SIG-M5 (cell line): ENCODE measurements at places on chromosomes 2 and 18.

GRCh38 chr2:25050128-25050527 lies 8.3 kb downstream of the EFR3B start:
- DNase-seq = no peak

- DNase-seq = no peak
These were observed 276.2 kb upstream of the HNRNPA3 start for GRCh38 chr2:176936410-176936809.

GRCh38 chr2:21891191-21891590 lies 767.4 kb downstream of the TDRD15 start:
- no peak for DNase-seq

- DNase-seq = no peak
These were observed 656.8 kb downstream of the METTL4 start for GRCh38 chr18:1914489-1914888.

- no peak for DNase-seq
These were observed 171.9 kb downstream of the AGAP1 start for GRCh38 chr2:235665661-235666212.

DNA sequence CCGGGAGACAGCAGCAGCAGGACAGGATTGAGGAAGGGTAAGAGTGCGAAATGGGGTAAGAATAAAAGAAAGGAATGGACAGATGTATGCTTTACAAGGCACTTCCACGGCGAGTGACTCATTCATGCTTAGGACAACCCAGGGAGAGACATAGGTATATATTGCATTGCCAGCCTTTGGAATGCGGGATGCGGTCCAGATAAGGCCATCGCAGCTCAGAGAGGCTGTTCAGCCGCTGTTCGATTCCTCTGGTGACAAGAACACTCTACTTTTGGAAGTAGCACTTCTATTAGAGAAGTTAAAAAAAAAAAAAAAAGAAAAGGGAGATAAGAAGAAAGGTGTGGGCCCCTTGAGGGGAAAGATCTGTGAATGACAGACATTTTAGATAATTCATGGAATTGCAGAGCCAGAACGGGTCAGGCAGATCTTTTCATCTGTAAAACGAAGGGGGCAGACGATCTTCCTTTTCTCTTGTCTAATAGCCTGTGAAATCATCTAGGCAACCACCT lies 819 bp upstream of the NCOA1 start:
- no peak for DNase-seq

- no peak for DNase-seq
These were observed 1337.6 kb upstream of the SLC39A10 start for GRCh38 chr2:194319222-194319992.

- DNase-seq = no peak
These were observed 167.3 kb upstream of the NOSTRIN start for GRCh38 chr2:168635065-168635577.

DNA sequence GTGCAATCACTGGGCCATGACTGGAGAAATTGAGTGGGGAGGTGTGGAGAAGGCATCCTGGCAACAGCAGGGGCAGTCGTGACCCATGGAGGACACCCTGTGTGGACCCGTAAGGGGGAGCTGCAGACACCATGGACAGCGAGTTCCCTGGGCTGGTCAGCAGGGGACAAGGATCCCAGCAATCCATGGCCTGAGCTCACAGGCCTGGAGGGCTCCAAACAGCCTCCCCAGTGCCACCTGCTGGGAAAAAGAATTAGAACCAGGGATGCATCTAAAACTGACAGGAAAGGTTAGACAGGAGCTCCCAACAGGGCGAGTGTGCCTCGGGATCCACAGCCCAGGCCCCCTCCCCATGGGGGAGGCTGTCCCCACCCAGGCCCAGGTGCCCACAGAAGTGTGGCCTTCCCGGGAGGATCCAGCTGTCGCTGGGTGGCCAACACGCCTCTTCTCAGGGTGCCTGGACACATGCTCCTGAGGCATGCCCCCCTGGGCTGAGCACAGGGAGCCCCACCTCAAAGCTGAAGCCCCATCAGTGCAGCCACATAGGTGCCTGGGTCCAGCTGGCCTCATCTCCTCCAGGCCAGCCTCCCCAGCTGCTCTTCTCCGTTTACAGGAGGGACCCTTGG lies 20.5 kb upstream of the KIF1A start:
- DNase-seq = no peak

GRCh38 chr2:7692657-7693161 lies 775.5 kb downstream of the RNF144A start:
- DNase-seq = no peak

- no peak for DNase-seq
These were observed 91.8 kb downstream of the MTCL1 start for GRCh38 chr18:8797206-8797605.

GRCh38 chr2:215465256-215465655 lies 29.4 kb upstream of the FN1 start:
- DNase-seq = no peak

GRCh38 chr2:231692847-231693246 lies 15.5 kb upstream of the PTMA start:
- no peak for DNase-seq

DNA sequence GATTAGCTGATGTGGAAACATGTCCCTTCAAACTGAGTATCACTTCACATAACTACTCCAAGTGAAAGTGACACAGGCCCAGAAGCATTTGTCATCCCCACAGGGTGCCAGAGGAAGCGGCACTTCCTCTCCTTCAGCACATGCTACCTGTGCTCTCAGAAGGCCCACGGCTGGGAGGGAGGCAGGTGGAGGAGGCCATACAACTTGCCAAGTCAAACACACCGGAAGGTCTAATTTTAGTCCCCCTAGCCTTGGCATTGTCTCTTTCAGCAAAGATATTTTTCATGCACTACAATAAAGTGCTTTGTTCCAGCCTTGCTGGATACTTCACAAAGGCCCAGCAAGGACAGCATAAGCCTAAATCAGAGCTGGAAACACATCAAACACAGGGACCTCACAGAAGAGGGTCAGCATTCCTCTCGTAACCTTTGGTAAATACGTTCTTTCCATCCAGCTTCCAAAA lies 38.0 kb downstream of the VSNL1 start:
- DNase-seq = no peak

GRCh38 chr2:11642972-11643371 lies 27.0 kb downstream of the NTSR2 start:
- DNase-seq = no peak

- DNase-seq = no peak
These were observed 16.1 kb upstream of the ACKR3 start for GRCh38 chr2:236553522-236553921.

- no peak for DNase-seq
These were observed 175.6 kb upstream of the ZFP36L2 start for GRCh38 chr2:43402002-43402401.

GRCh38 chr2:55518841-55519165 lies 715 bp upstream of the CFAP36 start:
- DNase-seq = no peak

DNA sequence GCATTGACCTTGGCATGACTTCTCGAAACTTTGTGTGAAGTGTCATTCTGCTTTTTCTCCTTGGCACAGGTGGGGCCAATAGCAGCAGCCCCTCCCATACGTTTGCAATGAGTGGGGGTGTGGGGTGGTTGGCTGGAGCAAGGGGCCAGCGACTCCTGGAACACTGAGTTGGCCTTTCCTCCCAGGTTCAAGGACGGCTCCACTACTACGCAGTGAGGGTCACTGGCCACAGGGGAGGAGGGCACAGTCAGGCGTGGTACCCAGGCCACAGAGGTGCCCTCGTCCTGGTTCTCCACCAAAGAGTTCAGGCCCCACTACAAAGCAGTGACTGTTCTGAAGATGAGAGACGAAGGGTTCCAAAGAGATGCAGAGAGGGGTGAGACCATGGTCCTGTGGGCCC lies 70.6 kb upstream of the OTOS start:
- no peak for DNase-seq

GRCh38 chr2:167832868-167833287 lies 414.5 kb downstream of the STK39 start:
- DNase-seq = no peak

DNA sequence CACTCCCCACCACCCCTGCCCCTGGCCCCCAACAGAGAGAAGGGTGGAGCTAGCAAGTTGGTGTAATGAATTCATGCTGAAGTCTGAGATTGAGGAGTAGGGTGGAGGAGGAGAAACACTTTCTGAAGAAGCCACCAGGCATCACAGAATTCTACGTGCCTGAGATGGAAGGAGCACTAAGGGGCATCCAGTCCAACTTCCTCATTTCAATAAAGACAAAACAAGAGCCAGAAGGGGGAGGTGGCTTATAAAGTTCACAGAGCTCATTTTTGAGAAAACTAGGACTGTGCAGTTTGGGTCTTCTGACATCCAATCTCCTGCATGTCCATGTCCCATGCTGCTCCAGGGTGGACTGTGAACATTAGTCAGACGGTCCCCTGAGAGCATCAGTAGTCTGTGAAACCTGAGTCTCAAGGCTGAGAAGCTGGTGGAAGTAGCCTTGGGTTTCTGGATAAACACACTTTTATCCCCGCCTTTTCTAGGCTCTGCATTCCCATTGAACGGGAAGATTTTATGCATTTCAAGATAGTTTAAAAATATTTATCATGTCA lies 77.7 kb downstream of the TRIM43 start:
- no peak for DNase-seq

- DNase-seq = no peak
These were observed 94.8 kb upstream of the ZNF516 start for GRCh38 chr18:76589866-76590265.

DNA sequence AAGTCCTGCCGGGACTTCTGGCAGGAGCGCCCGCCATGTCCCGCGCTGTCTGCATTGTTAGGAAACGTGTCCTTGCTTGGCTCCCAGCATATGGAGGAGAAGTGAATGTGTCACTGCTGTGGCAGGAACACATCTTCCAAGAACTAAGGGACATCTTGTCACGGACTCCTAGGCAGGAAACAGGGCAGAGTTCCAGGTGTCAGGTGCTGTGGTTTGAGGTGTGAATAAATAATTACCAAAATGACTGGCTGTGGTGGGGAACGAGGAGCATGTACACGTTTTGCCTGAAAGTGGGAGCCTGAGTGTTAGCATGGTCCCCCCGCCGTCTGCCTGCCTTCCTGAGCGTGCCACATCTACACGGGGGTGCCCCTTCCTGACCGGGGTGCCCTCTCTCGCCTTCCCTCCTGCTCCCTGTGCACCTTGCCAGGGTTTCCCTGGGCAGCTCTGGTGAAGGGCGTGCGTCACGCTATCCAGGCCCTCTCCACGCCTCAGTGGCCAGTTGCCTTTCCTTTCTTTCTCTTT lies 237.5 kb downstream of the LDLRAD4 start:
- DNase-seq = no peak

DNA sequence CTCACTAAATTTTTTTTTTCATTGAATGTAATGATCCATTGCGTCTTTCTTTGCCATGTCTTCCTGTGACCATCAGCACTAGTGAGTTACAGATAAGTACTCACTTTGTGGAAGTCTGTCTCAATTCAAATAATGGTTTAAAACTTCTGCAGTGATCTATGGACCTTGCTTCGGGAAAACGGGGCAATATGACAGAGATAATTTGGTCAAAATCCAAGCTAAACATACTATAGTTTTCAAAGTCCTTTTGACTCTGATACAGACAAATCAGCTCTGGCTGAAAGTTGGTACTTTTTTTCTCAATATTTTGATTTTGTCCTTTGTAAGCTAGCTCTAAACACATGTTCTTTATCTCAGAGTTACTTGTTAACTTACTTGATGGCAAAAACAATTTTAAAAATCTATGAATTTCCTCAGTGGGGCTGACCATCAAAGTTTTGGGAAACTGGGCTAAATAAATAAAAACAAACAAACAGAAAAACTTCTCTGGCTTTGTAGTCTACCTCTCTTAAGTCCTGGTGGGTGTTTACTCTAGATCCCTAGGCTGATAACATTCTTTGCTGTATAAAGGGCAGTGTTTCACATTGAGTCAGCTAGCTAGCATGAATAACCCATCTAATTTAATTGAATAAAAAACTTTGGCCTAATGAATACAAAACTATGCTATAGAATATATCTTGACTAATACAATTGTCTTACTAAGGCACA lies 327.6 kb downstream of the RDH14 start:
- DNase-seq = no peak

DNA sequence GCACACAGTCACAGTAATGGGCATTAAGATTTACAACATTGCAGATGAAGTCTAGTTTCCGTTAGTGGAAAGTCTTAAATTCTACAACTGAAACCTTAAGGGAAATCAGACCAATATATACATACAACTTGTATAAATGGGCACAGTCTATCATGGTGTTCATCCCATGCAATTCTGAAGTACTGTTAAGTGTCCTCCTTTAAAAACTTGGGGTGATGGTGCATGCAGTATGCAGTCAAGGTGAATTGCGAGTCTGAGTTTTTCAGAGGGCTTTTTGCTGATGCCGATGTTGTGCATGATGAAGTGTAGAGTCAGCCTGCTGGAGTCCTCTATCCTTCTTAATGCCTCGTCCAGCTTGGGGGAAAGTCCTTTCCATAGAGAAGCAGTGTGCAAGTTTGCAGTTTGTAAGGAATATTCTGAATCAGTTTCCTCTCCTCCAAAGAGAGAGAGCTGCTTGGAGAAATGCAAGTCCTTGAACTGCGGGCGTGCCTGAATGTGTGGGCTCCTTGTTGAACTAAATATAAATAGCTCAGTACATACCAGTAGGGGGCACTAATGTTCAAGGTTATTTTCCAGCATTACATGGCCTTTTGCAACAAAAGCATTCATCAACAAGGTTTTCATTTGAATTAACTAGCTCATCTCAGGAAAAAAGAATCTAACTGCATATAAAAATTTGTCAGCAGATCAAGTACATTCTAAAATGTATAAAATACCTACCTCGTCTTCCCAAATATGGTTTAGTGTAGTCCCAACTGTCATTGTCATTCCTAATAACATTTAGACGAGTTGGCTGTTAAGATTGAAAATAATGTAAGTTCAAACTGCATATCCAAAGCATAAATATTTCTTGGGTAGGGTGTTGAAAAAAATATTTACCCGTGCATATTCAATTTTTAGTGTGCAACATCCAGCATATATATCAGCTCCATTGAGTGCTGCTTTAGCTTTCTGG lies 21.3 kb downstream of the HNRNPLL start:
- no peak for DNase-seq

- DNase-seq = no peak
These were observed 1702.6 kb upstream of the LRRTM1 start for GRCh38 chr2:82007071-82007664.

GRCh38 chr2:85318222-85319074 lies 9.3 kb downstream of the TGOLN2 start:
- no peak for DNase-seq

DNA sequence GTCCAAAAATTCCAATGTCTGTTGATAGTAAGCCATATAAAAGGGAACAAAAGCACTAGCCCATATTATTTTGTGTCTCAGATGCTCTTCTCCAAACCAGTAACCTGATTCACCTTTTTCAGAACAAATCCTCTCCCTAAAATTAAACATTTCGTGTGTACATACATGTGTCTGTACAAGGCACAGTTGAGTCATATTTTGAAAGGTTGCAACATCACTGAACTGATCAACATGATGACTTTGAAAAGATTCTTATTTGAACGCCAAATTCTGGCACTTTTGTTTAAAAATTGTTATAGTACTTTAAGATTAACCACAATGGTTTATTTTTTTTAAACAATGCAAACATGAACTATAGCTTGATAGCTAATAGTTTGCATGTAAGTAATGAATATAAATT lies 102.5 kb downstream of the RIT2 start:
- DNase-seq = no peak

GRCh38 chr2:78127424-78127823 lies 605.2 kb upstream of the LRRTM4 start:
- DNase-seq = no peak

- DNase-seq = no peak
These were observed 22.4 kb downstream of the MOGAT1 start for GRCh38 chr2:222693837-222694236.
